ENCODE measurements at places on chromosomes 3 and 15.

- DNase-seq: no peak
Observed at GRCh38 chr3:76585794-76586392, 454.0 kb upstream of the ROBO2 start.

GRCh38 chr15:62057341-62057980, 2.8 kb downstream of the VPS13C start:
- no peak for DNase-seq

- no peak for DNase-seq
Observed at GRCh38 chr3:149547954-149548668, 73.6 kb downstream of the TM4SF4 start.

DNA sequence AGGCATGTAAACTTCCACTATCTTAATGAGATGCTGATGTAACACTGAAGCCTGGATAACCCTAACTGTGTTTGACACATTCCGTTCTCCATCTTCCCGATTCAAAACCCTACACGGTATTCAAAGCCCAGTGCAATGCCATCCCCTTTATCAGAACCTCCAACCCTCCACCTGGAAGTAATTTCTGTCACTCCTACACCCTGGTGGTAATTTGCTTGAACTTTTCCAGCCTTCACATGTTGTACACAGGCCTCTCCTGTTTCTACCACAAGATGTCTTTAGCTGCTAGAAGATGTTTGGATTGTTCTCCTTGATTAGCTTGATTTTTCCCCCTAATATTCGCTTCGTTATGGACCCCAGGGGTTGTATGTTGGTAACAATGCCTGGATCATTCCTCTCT, 208.9 kb downstream of the CHST2 start:
- DNase-seq: no peak

- DNase-seq: no peak
Observed at GRCh38 chr15:101537483-101538080, 48.1 kb upstream of the PCSK6 start.

- DNase-seq: no peak
Observed at GRCh38 chr3:170046269-170047132, 8.7 kb downstream of the GPR160 start.

GRCh38 chr15:77496715-77497109, 76.0 kb downstream of the HMG20A start:
- DNase-seq: peak; percentile 6

DNA sequence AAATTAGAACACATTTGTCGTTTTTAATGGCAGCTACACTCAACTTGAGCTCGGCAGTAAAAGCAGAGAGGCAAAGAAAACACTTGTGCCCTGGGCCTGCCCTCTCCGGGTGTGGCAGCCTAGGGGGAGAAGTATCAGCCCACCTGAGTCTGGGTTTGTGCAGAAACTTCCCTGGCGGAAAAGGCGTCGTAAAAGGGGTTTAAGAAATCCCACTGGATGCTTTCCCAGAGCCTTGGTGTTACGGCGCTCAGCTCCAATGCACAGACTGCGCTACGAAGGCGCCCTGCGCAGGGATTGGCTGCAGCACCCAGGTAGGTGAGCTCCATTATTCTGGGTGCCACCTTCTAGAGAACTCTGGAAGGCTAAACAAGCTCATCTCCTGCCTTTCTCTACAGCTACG, 461.5 kb upstream of the NR2F2 start:
- DNase-seq: no peak
